ENCODE measurements at places on chromosomes 16 and 17.

DNA sequence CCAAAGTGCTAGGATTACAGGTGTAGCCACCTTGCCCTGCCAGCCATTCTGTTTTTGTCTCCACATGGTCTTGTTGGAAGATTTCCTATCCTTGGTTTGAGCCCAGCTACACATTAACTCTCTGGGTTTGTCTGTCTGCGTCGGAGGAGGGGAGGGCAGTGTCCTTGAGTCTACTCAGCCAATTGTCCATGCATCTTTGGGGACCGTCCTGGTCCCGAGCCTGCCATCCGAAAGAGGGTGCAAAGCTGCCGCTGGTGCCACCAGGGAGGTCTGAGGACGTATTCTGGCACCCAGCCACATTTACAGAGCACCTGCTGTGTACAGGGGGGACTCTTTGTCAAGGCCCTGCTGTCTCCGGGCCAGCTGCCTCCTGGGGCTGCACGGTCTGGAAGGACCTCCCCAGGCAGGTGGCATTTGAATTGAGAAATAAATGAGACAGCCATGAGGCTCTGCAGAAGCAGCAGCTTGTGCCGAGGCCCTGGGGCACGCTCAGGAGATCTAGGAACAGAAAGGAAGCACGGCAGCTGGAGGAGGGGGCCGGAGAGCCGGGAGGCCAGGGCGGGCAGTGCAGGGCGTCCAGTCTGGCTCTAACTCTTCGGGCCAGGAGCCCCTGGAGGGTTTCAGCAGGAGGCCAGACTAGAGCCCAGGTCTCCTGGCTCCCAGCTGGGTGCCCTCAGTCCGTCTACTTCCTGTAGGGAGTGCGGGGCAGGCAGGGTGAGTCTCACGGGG lies 1.5 kb downstream of the CYBA start:
- ATAC-seq, result no peak

- ATAC-seq, result no peak
Measured at GRCh38 chr17:273981-274832, 78.4 kb downstream of the RPH3AL start.

GRCh38 chr16:87851601-87852000 lies 17.7 kb downstream of the SLC7A5 start:
- ATAC-seq, result no peak

DNA sequence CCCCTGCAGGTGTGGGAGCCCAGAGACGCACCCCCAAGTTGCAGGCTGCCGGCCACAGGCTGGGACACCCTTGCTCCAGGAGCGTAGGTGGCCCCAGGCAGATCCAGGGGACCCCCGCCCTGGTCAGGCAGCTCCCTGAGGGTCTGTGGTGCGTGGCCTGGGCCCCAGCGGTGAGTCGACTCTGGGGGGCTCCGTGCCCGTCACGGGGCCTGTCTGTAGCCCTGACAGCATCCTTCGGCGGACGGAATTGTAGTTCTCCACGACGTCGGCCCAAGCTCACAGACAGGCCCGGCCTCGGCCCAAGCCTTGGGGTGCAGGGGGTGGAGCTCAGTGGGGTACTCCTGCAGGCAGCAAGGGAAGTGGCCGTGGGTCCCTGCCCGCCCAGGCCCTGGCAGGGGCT lies 82.9 kb downstream of the LMF1 start:
- no peak for ATAC-seq

GRCh38 chr17:62562656-62563055 lies 64.8 kb upstream of the MRC2 start:
- ATAC-seq, result no peak

- ATAC-seq, result peak; percentile 34
Measured at GRCh38 chr17:64694207-64694606, 32.1 kb upstream of the SMURF2 start.

GRCh38 chr16:47016700-47017133 lies 43.2 kb upstream of the DNAJA2 start:
- no peak for ATAC-seq

DNA sequence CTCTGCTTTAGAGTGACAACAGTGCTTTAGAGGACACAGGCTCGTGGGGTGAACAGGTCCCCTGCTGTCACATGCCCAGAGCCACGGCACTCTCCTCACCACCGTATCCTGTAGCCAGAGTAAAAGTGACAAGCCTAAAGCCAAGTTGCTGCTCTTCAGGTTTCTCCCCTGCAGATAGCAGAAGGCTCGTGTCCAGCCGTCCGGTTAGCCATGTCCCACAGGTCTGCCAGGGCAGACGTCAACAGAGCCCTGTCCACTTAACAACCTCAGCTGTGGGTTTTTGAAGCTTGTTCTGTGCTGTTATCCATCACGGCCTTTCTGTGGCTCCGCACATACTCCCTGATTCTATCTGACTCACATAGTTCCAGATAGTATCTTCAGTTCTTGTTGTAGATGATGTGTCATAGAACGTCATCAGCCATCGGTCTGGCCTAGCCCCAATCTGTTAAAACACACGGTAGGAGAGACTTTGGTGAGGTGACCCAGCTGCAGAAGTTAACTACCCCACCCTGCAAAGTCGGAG lies 100.7 kb downstream of the SOCS1 start:
- peak; percentile 94 for ATAC-seq

GRCh38 chr17:38320482-38320881 lies 23.3 kb downstream of the GPR179 start:
- no peak for ATAC-seq

- peak; percentile 83 for ATAC-seq
Measured at GRCh38 chr16:14003074-14003570, 68.0 kb upstream of the MRTFB start.

DNA sequence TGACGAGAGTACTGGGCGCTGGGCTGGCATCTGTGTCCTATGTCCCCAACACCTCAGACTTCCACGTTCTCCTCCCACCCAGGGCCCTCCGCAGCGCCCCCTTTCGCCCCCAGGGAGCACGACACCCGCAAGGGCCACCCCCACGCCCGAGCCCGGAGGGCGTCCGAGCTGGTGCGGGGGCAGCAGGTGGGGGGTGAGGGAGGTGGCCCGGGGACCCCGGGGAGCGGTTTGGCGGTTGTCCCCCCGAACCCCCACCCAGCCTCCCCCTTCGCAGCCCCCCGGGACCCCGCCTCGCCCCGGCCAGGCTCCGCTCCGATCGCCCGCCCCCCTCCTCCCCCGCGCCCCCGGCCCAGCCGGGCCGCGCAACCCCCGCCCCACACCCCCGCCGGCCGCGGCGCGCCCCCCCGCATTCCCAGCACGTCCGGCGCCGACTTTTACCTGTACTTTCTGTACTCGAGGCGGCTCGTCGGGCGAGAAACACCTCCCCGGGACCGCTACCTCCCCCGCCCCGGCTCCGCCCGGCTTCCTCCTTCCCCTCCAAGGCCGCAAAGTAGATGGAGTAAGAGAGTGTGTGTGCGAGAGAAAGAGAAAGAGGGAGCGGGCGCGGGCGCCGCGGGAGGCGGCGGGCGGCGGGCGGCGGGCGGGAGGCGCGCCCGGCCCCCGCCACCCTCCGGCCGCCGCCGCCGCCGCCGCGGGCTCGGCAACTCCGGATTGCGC lies 901 bp downstream of the CDYL2 start:
- no peak for ATAC-seq

GRCh38 chr16:19301931-19302330 lies 16.4 kb downstream of the CLEC19A start:
- no peak for ATAC-seq

DNA sequence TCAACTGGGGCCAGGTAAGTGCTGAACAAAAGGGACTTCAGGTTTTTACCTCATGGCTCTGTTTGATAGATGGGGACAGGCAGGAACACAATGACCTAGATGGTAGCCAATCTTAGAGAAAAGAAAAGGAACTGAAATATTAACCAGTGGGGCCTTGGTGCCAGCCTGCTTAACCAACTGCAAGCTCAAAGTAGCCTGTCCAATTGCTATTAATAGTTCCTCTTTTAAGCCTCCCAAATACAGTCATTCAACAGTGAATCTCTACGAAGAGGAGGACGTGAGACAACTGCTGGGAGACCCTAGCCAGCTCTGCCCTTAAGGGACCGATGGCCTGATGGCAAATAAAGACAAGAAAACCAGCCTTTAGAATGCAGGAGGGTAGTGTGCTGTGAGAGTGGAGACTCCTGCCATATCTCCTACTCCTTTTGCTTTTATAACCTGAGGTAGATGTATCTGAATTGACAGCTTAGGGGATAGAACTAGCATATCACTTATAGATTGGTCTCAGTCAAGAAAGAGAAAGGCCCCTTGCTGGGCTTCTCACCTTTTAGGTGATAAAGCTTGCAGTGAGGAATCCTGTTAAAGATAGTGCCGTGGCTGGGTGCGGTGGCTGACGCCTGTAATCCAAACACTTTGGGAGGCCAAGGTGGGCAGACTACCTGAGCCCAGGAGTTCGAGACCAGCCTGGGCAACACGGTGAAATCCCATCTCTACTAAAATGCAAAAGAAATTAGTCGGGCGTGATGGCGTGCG lies 28.3 kb downstream of the ARSG start:
- no peak for ATAC-seq

GRCh38 chr17:78696016-78696982 lies 85.8 kb downstream of the CYTH1 start:
- ATAC-seq, result no peak

DNA sequence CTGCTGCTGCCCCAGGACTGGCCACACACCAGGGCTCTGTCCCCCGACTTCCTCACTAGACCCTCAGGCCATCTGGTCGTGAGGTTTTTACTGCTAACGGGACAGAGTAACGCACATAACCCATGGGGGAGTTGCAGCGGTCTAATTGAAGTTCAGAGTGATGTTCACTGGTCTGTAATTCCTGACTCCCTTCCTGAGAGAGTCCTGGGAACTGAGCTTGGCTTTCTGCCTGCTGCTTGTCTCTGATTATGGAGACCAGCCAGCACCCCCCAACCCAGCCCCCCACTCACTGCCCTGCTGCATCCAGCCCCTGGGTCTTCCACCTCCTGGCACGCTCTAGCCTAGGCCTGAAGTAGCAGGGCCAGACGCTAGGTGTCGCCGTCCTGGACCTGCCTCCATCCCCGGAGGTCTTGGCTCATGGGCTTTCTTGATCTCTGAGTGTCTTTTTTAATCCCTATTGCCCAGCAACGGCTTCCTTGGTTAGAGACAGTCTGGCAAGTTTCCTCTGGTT lies 192.9 kb downstream of the CCDC182 start:
- ATAC-seq, result peak; percentile 68

DNA sequence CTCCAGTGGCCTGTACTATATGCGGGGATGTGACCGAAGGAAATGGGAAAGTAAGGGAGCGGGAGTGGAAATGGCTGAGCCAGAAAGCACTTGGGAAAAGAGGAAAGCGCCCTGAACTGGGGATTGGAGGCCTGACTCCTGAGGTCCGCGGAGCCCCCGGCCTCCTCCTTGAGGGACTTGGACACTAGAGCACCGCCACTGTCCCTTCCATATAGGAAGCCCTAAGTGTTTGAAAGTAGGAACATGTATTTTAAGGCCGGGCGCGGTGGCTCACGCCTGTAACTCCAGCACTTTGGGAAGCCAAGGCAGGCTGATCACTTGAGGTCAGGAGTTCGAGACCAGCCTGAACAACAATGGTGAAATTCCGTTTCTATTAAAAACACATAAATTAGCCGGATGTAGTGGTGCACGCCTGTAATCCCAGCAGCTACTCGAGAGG lies 530 bp upstream of the ZDHHC7 start:
- ATAC-seq, result peak; percentile 53

DNA sequence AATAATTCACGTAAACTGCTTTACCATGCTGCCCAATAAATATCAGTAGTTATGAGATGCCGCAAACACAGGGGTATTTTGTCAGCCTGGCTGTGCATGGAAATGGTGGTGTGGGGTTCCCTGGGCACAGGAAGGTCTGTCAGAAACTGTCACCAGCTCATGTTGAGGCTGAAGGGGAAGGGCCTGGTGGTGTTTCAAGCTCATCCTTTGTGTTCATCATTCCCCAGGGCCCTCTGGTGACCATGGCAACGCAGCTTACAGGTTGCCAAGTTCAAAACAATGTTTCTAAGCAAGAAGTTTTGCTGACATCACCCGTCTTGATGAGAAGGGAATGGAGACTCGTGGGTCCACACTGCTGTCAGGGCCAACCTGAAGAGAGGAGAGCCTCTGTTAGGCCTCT lies 348.9 kb upstream of the C16orf82 start:
- no peak for ATAC-seq

GRCh38 chr17:80504686-80505413 lies 28.4 kb upstream of the NPTX1 start:
- peak; percentile 58 for ATAC-seq

GRCh38 chr16:55275869-55276268 lies 48.1 kb upstream of the IRX6 start:
- ATAC-seq, result no peak

GRCh38 chr17:8916466-8916865 lies 49.0 kb upstream of the PIK3R6 start:
- ATAC-seq, result no peak

- no peak for ATAC-seq
Measured at GRCh38 chr16:75315539-75316306, 64.3 kb upstream of the BCAR1 start.

DNA sequence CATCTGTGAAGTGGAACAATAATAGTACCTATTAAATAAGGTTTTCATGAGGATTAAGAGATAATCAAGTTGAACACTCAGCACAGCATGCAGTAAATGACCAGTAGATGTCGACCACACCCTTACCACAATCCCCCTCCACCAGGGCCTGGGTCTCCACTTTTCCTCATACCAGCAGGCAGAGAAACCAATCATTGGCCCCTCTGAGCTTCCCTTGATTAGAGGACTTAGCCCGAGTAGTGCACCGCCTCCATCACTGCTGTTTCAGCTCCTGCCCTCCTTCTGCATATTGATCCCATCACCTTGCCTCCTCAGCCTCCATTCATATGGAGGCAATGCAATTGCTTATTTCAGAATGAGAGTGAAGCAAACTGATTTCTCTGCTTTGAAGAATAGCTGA lies 96.5 kb upstream of the CDH11 start:
- no peak for ATAC-seq

GRCh38 chr17:9644910-9645751 lies at the start of gene USP43:
TSS of gene USP43 (plus strand) at chr17:9645517. CDS start at chr17:9645633, 116 bp downstream.
- ATAC-seq, result peak; percentile 68

DNA sequence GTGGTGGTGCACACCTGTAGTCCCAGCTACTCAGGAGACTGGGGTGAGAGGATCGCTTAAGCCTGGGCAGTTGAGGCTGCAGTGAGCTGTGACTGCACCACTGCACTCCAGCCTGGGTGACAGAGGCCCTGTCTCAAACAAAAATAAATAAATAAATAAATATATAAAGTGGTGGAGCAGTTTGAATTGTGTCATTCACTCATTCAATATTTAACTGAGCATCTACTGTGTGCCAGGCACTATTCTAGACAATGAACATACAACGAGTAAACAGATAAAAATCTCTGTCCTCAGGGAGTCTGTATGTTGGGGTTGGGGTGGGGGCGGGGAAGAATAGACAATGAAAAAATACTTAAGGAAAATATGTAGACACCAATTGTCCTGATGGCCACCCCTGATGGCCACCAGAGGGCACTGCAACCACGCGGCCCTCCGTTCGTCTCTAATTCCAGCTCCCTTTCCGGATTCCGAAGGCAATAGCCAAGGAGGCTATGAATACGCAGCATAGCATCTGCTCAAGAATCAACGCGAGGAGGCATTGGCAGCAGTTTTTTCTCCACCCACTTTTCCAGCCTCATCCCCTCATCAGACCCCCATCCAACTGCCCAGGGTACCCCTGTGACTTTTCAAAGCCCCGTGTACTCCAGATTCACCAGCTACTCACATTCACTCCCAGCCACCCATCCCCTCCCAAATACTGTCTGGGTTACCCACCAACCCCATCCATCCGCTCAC lies 21.4 kb downstream of the QPRT start:
- peak; percentile 98 for ATAC-seq
